ENCODE measurements at places on chromosomes 2 and 18.

DNA sequence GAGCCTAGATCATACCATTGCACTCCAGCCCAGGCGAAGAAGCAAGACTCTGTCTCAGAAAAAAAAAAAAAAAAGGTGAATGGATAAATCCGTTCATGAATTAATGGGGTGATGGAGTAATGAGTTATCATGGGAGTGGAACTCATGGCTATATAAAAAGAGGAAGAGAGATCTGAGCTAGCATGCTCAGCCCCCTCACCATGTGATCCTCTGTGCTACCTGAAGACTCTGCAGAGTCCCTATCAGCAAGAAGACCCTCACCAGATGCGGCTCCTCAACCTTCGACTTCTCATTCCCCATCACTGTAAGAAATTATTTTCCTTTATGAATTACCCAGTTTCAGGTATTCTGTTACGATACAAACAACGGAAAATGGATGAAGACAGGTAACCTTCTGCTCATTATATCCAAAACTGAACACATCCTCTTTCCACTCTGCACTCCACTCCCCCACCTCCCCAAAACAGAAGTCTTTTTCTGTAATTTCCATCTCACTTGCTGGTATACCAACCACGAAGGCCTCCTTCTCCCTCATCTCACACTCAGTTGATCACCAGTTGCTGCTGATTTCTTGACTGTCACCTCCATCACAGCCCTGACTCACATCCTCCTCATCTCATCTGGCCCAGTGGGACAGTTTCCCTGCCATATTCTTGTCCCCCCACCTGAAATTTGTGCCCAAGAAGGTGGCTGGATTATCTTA lies 8.8 kb downstream of the RETREG2 start:
- no peak for DNase-seq

DNA sequence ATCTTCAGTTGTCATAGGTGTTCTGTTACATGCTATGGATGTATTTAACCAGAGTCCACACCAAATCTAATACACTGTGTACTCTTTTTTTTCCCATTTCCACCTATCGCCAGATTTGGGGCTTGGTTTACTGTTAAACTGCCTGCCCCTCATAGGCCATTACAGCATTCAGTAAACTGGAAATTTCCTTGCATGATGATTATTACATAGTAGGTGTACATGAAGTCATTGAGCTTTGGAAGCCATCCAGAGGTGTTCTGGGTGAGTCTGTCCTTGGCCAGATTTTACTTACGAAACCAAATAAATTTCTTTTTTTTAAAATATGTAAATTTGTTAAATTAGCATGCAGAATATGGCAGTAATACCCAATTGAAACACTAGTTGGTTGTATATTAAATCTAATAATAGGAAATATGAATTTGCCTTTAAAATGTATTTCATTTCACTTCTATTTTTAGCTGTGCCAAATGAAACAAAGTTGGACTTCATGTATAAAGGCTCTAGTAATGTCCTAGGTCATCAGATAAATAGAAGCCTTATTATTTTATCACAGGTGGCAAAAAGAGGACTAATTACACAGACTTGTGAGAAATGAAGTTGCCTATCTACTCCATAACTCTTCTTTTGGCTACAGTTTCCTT lies 60.7 kb downstream of the COMMD1 start:
- DNase-seq: no peak

DNA sequence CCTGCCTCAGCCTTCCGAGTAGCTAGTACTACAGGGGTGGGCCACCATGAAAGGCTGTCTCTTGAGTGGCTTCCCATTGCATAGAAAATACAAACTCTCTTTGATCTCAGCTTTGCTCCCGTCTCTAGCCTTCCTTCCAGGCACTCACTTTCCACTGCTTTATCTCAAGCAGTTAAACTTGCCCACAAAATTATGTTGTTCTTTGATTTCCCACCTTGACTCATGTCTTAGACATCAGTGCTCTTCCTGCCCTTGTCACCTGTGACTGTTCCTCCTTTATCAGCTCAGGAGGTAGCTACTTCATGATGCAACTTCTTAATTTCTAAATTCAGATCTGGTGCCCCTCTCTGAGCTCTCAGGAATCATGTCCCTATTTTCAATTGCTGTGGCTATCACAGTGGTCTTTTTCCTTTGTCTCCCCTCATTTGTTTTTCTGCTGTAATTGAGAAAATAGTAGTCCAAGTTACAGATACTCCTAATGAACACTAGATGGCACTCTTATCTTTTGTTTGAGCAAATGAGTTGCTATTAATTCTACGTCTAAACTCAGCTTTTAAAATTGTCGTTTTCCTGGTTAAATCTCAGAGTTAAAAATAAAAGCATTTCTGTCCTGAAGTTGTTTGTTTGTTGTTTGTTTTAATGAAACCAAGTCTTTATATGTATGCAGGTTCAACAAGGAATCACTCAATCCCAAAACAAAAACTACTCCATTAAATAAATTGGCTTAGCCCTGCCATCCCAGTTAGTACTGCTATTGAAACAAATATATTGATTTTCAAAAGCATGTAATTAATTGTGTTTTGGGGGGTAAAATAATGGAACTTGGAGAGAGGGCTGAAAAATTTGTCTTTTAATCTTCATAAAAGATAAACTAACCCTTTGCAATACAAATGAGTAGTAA lies 46.9 kb upstream of the GREB1L start:
- peak; percentile 15 for DNase-seq

DNA sequence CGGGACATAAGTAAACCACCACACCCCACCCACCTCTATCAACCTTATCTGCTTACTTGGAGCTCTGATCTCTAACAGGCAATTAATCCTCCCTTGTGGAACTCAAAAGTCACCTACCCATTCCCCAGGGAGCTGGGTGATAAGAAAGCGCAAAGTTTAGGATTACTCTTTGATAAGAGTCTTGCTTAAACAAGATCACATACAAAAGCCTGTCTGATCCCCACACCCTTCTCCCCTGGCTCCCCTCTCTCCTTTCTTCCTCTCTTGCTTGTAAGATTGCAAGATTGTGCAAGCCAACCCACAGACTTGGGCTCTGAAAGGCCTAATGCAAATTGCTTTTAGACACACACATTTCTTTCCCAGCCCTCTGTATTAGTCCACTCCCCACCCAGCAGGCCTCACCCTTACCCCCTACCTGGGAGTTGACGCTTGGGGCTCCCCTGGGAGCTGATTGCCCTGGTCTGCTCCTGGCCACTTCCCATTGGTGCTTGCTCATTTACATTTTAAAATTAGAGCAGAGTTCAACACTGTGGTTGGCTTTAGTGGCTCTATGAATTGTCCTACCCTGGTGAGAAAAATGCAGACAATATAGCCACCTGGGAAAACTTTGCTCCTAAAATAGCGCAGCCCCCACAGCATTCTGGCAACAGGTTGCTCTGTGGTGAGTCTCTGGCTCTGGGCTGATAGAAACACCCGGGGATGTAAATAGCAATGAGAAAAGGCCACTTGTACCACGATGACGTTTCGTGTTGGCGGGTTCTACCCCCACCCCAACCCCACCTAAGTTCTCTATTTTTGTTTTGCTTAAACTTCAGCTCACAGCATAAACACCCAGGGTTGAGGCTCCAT lies 92.8 kb upstream of the MSH2 start:
- DNase-seq: no peak

GRCh38 chr18:77223221-77223639 lies 26.4 kb upstream of the GALR1 start:
- no peak for DNase-seq

- DNase-seq: no peak
These were observed 21.7 kb downstream of the TNP1 start for GRCh38 chr2:216838151-216838550.

DNA sequence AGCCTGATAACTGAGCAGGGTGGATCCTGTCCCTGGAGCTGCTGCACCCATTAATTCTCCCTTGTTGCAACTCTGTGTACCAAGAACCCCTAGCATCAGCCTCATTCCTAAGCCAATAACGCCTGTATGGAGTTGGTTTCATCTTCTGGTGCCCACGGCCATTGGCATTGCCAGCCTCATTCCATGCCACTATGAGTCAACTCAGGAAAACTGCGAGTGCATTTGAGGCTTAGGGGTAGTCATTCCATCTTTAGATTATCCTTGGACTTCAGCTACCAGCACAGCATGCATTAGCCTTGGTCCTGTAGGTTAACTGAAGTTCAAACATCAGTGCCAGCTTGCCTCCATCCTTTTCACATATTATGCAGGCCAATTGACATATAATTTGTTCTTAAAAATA lies 1.4 kb upstream of the TRIM54 start:
- no peak for DNase-seq

DNA sequence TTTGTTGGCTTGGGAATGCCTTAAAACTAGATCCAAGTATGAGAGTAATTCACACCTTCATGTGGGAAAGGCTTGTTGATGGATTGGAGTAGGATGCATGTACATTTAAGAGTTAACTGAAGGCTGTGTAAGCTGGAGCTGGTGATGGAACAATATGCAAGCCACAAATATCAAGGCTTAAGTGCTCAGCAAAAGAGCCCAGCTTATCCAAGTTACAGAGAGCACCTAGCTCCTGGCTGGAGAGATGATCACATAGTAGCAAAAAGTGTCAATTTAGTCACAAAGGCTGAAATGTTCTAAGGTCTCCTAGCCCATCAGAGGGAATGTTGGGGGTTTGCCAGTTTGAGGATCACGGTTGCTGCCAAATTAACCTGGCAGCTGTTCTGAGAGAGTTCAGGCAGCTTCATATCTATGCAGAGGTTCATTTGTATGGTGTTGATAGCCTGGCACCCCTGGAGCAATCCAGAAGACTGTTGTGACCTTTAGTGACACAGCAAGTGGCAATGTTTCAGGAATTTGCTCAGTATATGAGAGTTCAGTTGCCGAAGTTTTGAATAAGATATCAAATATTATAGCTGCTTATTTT lies 228.2 kb downstream of the DOK6 start:
- DNase-seq: no peak

- no peak for DNase-seq
These were observed 12.0 kb upstream of the GYPC start for GRCh38 chr2:126643972-126644371.

DNA sequence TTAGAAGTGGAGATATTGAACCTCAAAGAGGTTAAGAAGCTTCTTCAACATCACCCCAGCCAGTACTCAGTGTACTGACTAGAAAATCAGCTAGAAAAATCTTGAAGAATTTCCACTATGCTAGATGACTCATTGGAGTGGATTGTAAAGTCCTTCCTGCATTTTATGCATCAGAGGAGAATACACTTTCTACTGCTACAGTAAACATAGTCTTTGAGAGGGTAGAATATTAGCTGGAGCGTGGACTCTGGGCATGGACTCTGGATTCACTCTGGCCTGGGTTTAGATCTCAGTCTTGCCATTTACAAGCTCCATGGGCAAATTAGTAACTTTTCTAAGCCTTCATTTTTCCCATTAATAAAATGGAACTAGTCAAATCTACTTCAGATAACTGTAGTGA lies 215.9 kb downstream of the IRS1 start:
- peak; percentile 53 for DNase-seq

DNA sequence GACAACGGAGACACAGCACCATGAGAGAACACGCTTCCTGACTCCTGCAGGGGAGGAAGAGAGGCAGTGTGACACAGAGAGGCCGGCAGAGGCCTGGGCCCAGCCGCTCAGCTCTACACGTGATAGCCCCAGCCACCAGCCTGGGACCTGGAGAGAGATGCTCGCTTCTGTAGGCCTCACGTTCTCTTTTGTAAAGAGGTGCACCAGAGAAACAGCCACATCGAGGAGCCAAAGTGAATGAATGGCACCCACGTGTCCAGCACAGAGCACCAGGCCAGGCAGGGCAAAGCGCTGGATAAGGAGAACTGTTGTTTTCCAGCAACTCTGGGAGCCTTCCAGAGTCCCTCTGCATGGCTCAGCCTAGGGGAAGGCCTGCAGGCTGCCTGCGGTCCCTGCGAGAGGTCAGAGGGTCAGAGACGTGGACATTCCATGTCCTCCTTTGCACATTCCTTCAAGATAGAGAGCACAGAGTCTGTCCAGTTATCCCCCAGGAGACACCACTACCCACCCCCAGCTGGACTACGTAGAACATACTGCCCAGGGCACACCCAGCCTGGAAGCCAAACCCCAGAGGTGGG lies 14.2 kb downstream of the LIMS2 start:
- DNase-seq: no peak

- no peak for DNase-seq
These were observed 223.5 kb downstream of the HRH4 start for GRCh38 chr18:24683925-24684324.

- no peak for DNase-seq
These were observed 344.1 kb upstream of the PLGLB2 start for GRCh38 chr2:87403893-87404175.

DNA sequence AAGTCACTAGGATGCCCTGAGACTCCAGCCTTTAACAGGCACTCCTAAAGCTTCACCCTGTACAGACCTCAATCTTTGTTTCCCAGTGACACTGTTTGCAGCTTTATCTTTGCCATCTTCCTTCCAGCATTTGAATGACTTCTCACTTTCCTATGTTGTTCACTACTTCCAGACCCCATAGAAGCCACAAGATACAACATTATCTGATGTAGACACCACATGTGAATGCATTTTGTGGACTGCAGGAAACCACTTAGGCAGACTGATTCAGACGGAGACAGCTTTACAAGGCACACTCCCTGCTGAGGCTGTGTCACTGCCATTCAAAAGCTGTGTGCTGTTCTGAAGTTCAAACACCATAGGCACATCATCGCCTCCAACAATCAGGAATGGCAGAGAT lies 67.3 kb upstream of the SPATS2L start:
- no peak for DNase-seq

DNA sequence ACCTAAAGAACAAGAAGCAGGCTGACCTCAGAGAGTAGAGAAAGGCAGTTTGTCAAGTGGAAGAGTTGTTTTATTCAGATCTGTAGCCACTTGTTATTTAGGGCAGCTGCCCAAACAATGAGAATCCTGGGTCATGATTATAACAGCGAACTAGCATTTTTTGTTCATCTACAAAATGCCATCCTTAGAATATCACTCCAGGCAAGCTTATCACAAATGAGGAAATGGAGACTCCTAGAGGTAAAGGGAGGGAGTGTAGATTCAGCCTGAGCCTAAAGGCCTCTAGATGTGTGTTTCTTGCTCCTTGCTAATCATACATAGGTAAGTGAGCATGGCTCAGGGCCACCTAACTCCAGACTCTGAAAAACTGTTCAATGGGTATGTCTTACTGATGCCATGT lies 126.1 kb downstream of the HNMT start:
- peak; percentile 27 for DNase-seq

- DNase-seq: peak; percentile 82
These were observed 56.2 kb downstream of the ITSN2 start for GRCh38 chr2:24304098-24304497.

GRCh38 chr18:23671564-23671963 lies 8.9 kb upstream of the ANKRD29 start:
- DNase-seq: no peak

DNA sequence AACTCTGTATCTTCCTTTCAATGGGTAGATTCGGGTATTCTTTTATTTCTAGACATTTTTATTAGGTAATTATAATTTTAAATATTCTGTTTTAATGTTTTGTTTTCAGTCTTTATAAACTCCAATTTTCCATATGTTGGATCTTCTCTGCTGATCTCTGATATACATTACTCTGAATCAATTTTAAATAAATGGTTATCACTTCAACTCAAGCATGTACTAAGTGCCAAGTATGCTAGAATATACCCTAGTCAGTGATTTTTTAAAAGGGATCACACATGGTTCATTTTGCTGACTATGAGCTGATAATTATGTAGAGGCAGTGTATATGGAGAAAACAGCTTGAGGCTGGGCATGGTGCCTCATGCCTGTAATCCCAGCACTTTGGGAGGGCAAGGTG lies 41.7 kb upstream of the NCOA1 start:
- DNase-seq: no peak
